ENCODE measurements at places on chromosomes 3 and 15. TPM values are rescaled to one million over a fixed set of nuclear protein-coding genes. Genes with fewer than 3 reads are reported as not detected.
A peak's percentile ranks its signal among the peaks of the same experiment; 100 is the strongest.

The ARPIN gene
- 21.4 TPM for total RNA-seq

The CX3CR1 gene
- 1.9 TPM for total RNA-seq

The BCL2A1 gene
- total RNA-seq = 2.0 TPM

The ESYT3 gene
- 25.1 TPM for total RNA-seq

The HRG gene
- 0.34 TPM for total RNA-seq

The TMEM45A gene
- total RNA-seq = 22.2 TPM

The KLHL40 gene
- not detected for total RNA-seq

The KBTBD13 gene
- total RNA-seq = not detected

The DNAH12 gene
- 0.98 TPM for total RNA-seq

The TM6SF1 gene
- total RNA-seq = 19.9 TPM

The RAD51 gene
- total RNA-seq = 1.4 TPM

The ALPK3 gene
- total RNA-seq = 10.4 TPM

The MAGI1 gene
- 94.3 TPM for total RNA-seq

- no peaks in the 10 kb centered on the region for H3K27me3 ChIP-seq
- no peak for DNase-seq
- no peaks in the 10 kb centered on the region for H3K36me3 ChIP-seq
- no peak overlapping the region for H3K27ac ChIP-seq
- H3K4me3 ChIP-seq = no peak overlapping the region
Observed at GRCh38 chr3:33883951-33884561, 85.6 kb downstream of the PDCD6IP start.

GRCh38 chr15:37933666-37934065, 774 bp upstream of the TMCO5A start:
- no peaks in the 10 kb centered on the region for H3K4me1 ChIP-seq
- H3K27ac ChIP-seq = no peak overlapping the region
- H3K36me3 ChIP-seq = no peaks in the 10 kb centered on the region
- DNase-seq = no peak
- no peak overlapping the region for H3K4me3 ChIP-seq

- H3K27me3 ChIP-seq = no peaks in the 10 kb centered on the region
- peak overlapping the region; percentile 87 for H3K27ac ChIP-seq
- no peak for DNase-seq
- H3K36me3 ChIP-seq = no peaks in the 10 kb centered on the region
- peaks cover 6% of the 10 kb centered on the region for H3K4me1 ChIP-seq
Observed at GRCh38 chr15:68353421-68354135, 76.0 kb downstream of the FEM1B start.

DNA sequence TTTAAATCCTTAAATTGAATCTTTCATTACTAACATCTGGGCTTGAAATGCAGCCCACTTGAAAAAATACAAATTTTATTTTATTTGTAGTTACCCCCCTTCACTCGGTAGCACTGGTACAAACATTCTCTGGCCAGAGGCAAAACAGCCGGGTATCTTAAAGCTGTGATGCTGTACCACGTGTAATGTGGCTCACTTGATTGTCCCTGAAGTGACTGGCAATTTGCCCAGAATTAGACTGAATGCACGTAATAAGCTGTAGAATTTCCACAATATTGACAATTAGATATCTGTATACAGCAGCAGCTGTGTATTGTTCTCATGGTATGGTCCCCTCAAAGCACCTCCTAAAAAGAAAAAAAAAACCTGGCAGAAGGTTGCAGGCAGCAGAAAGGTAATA, 192.8 kb upstream of the TBC1D5 start:
- H3K4me1 ChIP-seq = no peaks in the 10 kb centered on the region
- no peak overlapping the region for H3K4me3 ChIP-seq
- H3K36me3 ChIP-seq = no peaks in the 10 kb centered on the region
- DNase-seq = no peak

DNA sequence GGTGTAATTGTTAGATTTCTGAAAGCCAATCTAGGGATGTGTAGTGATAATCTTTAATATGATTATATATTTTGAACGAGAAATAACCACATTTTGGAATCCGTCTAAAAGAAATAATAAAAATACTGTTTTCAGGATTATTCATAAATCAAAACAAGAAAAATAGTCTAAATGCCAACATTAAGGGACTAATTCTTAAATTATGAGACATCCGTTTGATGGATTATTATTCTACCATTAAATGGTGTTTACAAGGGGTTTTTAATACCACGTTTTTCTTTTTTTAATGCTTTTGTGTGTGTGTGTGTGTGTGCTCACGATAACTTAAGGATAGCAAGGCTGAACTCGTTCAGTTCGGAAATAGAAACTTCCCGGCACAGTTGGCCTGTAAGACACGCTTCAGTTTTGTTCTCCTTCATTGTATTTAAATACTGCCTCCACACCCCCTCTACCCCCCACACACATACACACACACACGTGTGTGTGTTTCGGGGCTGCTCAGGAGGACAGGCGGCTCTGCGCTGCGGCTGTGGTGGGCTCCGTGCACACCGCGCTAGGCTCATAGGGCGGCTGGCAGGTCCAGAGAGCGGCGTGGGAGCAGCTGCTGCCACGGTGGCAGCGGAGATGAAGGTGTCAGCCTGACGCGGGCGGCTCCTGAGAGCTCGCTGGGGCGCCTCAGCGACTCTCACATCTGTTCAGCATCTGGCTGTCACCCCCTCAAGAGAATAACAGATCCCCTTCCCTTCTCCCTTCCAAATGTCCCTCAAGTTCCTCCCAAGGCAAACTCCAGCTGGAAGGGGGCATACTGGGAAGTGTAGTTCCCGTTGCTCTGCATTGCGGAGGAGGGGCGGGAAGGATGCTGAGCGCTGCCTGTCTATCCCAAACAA, 23.0 kb upstream of the ANP32A start:
- H3K27me3 ChIP-seq = peaks cover 12% of the 10 kb centered on the region
- H3K4me3 ChIP-seq = no peak overlapping the region
- H3K27ac ChIP-seq = no peak overlapping the region
- peaks cover 3% of the 10 kb centered on the region for H3K4me1 ChIP-seq

- DNase-seq = no peak
- no peaks in the 10 kb centered on the region for H3K4me1 ChIP-seq
- no peaks in the 10 kb centered on the region for H3K27me3 ChIP-seq
Observed at GRCh38 chr3:10948326-10948725, 44.2 kb upstream of the SLC6A1 start.

DNA sequence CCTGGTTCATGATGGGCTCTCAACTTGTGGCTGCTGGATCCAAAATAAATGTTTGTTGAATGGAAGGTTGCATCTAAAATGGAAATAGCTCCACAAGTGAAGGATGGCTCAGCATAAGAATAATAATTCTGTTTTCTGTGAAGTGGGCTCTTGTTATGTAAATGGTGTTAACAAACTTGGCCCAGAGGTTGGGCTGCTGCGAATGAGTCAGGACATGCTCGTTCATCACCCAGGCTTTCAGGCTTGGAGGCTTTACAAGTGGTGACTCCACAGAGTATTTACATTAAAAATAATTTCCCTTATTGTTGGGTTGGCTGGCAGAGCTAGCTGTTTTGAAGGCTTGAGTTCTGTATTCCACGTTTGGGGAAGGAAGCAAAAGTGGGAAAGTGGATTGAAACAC, 60.5 kb downstream of the ITGB5 start:
- H3K27me3 ChIP-seq = no peaks in the 10 kb centered on the region
- no peak overlapping the region for H3K27ac ChIP-seq
- no peak for DNase-seq
- no peak overlapping the region for H3K4me3 ChIP-seq
- peaks cover 9% of the 10 kb centered on the region for H3K4me1 ChIP-seq

DNA sequence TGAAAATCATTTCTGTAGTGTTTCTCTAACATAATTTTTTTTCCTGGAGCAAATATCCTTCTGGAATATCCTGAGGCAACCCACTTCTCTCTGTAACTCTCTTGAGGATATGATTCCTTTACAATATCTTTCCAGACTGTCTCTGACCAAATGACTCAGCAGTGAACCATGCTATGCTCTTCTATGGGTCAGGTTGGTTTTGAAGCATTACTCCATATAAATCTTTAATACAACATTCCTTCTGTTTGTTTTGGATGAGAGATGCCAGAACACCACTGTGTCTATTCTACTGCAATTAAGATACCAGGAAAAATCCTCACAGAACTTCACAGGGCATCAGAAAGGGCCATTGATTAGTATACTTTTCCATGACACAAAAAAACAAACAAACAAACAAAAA, 626.4 kb upstream of the ZNF385D start:
- H3K27ac ChIP-seq = no peak overlapping the region
- no peaks in the 10 kb centered on the region for H3K27me3 ChIP-seq
- no peak for DNase-seq
- no peaks in the 10 kb centered on the region for H3K36me3 ChIP-seq
- peaks cover under 1% of the 10 kb centered on the region for H3K4me1 ChIP-seq

DNA sequence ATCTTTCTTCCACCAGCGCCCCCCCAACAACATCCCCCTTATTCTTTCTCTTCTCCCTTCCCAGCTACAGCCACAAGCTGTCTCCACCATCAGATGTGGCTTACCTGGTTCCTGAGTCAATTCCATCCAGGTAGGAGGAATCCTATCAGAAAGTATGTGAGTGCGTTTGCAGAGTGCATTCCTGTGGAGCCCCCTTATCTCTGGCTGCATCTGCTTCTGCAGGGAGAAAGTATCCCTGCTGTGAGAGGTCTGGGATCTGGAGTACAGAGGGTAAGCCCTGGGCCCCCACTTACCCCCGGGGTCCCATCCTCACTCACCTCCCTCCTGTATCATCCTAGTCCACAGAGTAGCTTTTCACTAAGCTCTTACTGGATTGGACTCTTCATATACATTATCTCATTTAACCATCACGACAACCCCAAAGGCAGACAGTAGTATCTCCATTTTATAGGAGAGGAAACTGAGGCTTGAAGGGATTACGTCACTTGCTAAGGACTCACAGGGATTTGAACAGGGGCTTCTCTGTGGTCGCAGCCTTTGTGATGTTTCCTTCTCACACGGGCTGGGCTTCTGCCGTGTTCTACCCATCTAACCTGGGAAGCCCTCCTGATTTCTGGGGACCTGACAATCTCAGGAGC, 22.2 kb upstream of the MAGEF1 start:
- H3K27ac ChIP-seq = no peak overlapping the region
- no peak overlapping the region for H3K4me3 ChIP-seq
